ENCODE measurements at places on chromosomes 7 and 10. TPM values are rescaled to one million over a fixed set of nuclear protein-coding genes. Genes with fewer than 3 reads are reported as not detected.

Gene HDAC9
- total RNA-seq = 8.3 TPM

Gene CYP2E1
- 3.7 TPM for total RNA-seq

- no peaks in the 10 kb centered on the region for H3K36me3 ChIP-seq
- H3K4me1 ChIP-seq = peaks cover 4% of the 10 kb centered on the region
- H3K4me3 ChIP-seq = no peak overlapping the region
- DNase-seq = no peak
- no peak overlapping the region for H3K27ac ChIP-seq
- H3K27me3 ChIP-seq = no peaks in the 10 kb centered on the region
These were observed 20.6 kb downstream of the ACSL5 start for GRCh38 chr10:112394475-112394875.

Gene MORN4
- total RNA-seq = 4.7 TPM

- no peak for DNase-seq
- H3K4me3 ChIP-seq = no peak overlapping the region
- no peaks in the 10 kb centered on the region for H3K36me3 ChIP-seq
- H3K27me3 ChIP-seq = no peaks in the 10 kb centered on the region
- no peaks in the 10 kb centered on the region for H3K4me1 ChIP-seq
These were observed 24.5 kb upstream of the SLC25A13 start for GRCh38 chr7:96346293-96346953.

Gene ABCB4
- 0.05 TPM for total RNA-seq

- no peaks in the 10 kb centered on the region for H3K27me3 ChIP-seq
- H3K4me1 ChIP-seq = no peaks in the 10 kb centered on the region
- no peak for DNase-seq
These were observed 815 bp downstream of the GIMAP8 start for GRCh38 chr7:150451097-150451793.

Gene HTR7
- total RNA-seq = 3.5 TPM

All from prostate gland (tissue), 2 donors.